AG20443 (cell line): ENCODE measurements at places on chromosomes 1 and 21.

- peak; percentile 76 for DNase-seq
These were observed 6.6 kb upstream of the AK4 start for GRCh38 chr1:65141394-65141793.

- DNase-seq: no peak
These were observed 81.8 kb downstream of the KIF1B start for GRCh38 chr1:10292188-10292587.

DNA sequence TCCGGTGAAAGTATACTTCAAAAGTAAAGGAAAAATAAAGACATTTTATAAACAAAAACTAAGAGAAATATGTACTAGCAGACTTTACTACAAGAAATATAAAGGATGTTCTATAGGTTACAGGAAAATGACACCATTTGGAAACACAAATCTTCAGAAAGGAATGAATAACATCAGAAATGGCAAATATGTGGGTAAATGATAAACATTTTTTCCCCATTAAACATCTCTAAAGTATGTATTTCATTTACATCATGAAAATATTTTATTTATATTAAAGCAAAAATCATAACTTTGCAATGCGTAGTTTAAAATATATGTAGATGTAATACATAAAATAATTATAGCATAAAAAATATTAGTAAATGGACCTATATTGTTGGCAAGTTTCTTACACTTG, 184.1 kb upstream of the ZNHIT6 start:
- DNase-seq: no peak

DNA sequence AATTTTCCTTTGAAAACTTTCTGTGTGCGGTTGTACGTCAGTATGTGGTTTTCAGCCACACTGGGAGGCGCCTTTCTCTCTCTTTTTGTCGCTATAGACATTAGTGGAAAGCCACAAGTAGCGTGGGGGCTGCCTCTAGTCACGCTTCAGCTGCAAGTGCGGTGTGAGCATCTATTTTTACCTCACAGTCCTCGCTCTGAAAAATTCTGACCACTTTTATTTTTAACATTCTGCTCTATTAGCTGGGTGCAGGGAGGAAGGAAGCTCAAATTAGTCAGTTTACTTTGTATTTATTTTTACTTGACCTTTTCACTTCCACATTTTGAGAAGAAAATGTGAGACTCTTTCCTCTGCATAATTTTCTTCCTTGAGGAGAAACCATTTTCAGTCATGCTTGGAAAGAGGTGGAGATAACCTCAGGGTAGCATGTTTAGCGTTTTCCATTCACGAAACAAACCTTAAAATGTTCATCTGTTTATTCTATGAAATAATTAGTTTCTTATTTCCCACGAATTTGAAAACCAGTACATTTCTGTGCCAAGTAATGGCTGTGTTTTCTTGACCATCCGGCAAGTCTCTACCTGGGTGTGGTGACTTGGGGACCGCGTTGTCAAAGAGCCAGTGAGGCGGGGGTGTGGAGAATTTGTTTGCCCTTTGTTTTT, 35.6 kb downstream of the ADARB1 start:
- DNase-seq: no peak

DNA sequence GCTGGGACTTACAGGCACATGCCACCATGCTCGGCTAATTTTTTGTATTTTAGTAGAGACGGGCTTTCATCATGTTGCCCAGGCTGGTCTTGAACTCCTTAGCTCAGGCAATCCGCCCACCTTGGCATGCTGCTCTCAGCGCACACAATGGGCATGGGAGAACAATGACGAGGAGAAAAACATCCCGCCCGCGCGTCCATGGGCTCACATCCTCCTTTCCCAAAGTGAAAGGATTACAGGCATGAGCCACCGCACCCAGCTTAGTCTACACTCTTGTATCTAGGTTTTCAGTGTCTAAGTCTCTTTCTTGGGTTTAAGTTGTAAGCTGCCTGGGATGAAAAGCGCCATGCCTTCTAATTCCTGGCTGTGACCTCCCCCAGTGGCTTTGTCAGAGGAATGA, 37.9 kb downstream of the CDK18 start:
- no peak for DNase-seq

DNA sequence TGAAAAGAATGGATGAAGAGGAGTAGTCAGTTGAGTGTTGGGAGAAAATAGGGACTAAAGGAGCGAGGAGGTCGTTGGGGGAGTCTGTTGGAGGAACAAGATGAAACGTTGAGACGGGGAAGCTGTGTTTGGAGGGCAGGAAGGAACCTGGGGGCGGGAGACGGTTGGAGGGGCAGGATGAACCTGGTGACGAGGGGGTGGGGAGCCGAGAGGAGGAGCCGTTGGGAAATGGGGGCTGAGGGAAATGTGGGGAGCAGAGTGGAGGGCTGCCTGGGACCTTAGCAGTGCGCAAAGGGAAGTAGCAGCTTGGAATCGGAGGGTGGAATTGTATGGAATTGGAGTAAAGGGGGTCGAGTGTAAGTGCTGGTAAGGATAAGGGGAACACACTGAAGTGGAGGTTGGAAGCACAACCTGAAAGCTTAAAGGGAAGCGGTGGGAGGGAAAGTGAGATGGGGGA, 630 bp downstream of the MTF2 start:
- DNase-seq: peak; percentile 18

- DNase-seq: no peak
These were observed 3.3 kb upstream of the DNTTIP2 start for GRCh38 chr1:93882269-93882668.
